ENCODE measurements at places on chromosomes 3 and 15.

DNA sequence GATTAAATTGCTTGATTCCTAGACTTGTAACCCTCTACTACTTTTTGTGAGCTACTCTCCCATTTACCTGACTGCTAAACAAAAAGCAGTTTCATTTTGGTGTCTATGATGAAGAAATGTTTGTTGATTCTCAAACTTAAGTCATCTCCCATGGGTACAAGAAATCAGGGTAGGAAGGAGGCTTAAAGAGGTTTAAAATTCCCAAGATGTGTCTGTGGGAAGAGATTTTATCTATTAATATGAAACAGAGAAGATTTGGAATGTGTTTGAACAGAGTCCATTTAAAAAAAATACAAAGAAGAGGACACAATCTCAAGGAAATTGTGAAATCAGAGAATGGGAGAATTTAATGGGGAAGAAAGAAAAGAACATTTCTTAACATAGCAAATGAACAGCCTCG lies 14.8 kb downstream of the P3H2 start:
- DNase-seq = no peak

DNA sequence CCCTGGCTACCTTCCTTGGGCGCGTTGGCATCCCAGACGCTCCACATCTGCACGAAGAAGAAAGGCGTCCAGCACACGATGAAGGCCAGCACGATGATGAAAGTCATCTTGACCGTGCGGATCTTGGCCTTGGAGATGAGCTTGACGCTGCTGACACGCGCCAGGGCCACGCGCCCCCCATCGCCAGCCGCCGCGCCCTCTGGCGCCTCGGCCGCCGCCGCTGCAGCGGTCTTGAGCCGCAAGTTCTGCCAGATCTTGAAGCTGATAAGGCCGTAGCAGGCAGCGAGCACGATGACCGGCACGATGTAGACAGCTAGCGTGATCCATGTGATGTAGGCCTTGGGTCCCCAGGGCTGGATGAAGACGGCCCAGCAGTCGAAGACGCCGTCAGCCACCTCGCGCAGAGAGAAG lies 2.2 kb downstream of the OXTR start:
- DNase-seq = no peak

- DNase-seq = no peak
Observed at GRCh38 chr3:59321881-59322540, 272.2 kb upstream of the CFAP20DC start.

GRCh38 chr3:197023998-197024651 lies 5.5 kb downstream of the MELTF start:
- no peak for DNase-seq

GRCh38 chr3:157166561-157166960 lies 6.6 kb upstream of the CCNL1 start:
- DNase-seq = no peak

GRCh38 chr3:77618686-77619085 lies 578.8 kb downstream of the ROBO2 start:
- no peak for DNase-seq

- no peak for DNase-seq
Observed at GRCh38 chr3:77304700-77305021, 264.8 kb downstream of the ROBO2 start.

- no peak for DNase-seq
Observed at GRCh38 chr3:63911509-63911872, 692 bp downstream of the SCAANT1 start.
